Nasal cavity respiratory epithelium epithelial cell of viscerocranial mucosa (primary cell): ENCODE measurements at places on chromosomes 3 and 15. TPM values are rescaled to one million over a fixed set of nuclear protein-coding genes. Genes with fewer than 3 reads are reported as not detected.

Gene CPEB1
- 0.07 TPM in 1 of 2 replicates, not detected in the other for total RNA-seq

Gene RASGRF1
- 0.78 TPM in 1 of 2 replicates, not detected in the other for total RNA-seq

Gene AQP9
- under 0.01 TPM in 1 of 2 replicates, not detected in the other for total RNA-seq

Gene IL12A
- 0.43 and 0.68 TPM in 2 replicates for total RNA-seq

Gene ANKDD1A
- 0.68 and 2.8 TPM in 2 replicates for total RNA-seq

Gene FBXL2
- 7.2 and 20.6 TPM in 2 replicates for total RNA-seq

Gene TOPAZ1
- total RNA-seq = not detected in 2 replicates

Gene TMEM44
- 8.2 and 13.6 TPM in 2 replicates for total RNA-seq

Gene IL17RD
- total RNA-seq = 1.4 and 7.7 TPM in 2 replicates

Gene CCK
- total RNA-seq = 0.50 and 4.8 TPM in 2 replicates

Gene C3orf49
- not detected in 2 replicates for total RNA-seq

Gene SELENOS
- total RNA-seq = 82.3 and 163 TPM in 2 replicates

Gene CCRL2
- 0.07 TPM in 1 of 2 replicates, not detected in the other for total RNA-seq

Gene POPDC2
- 0.28 and 0.34 TPM in 2 replicates for total RNA-seq

Gene TRANK1
- 1.4 and 18.7 TPM in 2 replicates for total RNA-seq

Gene GRM7
- not detected in 2 replicates for total RNA-seq

Gene SPATA12
- total RNA-seq = not detected in 2 replicates

Gene C3orf85
- not detected in 2 replicates for total RNA-seq

Gene DUOX2
- total RNA-seq = 1.0 and 3.2 TPM in 2 replicates

Gene CCR3
- 0.07 TPM in 1 of 2 replicates, not detected in the other for total RNA-seq

Gene DUT
- total RNA-seq = 22.9 and 35.5 TPM in 2 replicates

Gene FMN1
- 0.34 and 3.0 TPM in 2 replicates for total RNA-seq

Gene ACKR4
- not detected in 2 replicates for total RNA-seq

Gene LRRC31
- not detected in 2 replicates for total RNA-seq

Gene SEMA3F
- total RNA-seq = 37.3 and 205 TPM in 2 replicates

Gene STRA6
- 0.34 and 3.5 TPM in 2 replicates for total RNA-seq

Gene CTSH
- total RNA-seq = 28.0 and 346 TPM in 2 replicates

Gene ANKRD63
- not detected in 2 replicates for total RNA-seq

Gene SGO1
- total RNA-seq = under 0.01 and 0.14 TPM in 2 replicates

Gene PRSS50
- under 0.01 TPM in 1 of 2 replicates, not detected in the other for total RNA-seq

Gene KBTBD13
- total RNA-seq = not detected in 2 replicates

Gene RCN2
- 77.4 and 81.0 TPM in 2 replicates for total RNA-seq

Gene SEMA3G
- total RNA-seq = 0.28 and 0.34 TPM in 2 replicates

Gene C15orf39
- 2.7 and 15.6 TPM in 2 replicates for total RNA-seq

Gene CP
- total RNA-seq = 9.7 TPM in 1 of 2 replicates, not detected in the other

Gene FRMD5
- 2.7 and 2.8 TPM in 2 replicates for total RNA-seq

Gene MESP2
- 0.21 and 0.34 TPM in 2 replicates for total RNA-seq

Gene GHSR
- not detected in 2 replicates for total RNA-seq

Gene ARL14
- under 0.01 and 0.50 TPM in 2 replicates for total RNA-seq

Gene TMEM207
- not detected in 2 replicates for total RNA-seq

Gene SLC35G2
- total RNA-seq = 3.8 and 5.8 TPM in 2 replicates

Gene SYNPR
- not detected in 2 replicates for total RNA-seq
